ENCODE measurements at places on chromosomes 3 and 15.

- DNase-seq = no peak
Observed at GRCh38 chr3:44833394-44833793, 28.3 kb upstream of the TMEM42 start.

GRCh38 chr15:74631408-74631807 lies 15.8 kb downstream of the CLK3 start:
- no peak for DNase-seq

DNA sequence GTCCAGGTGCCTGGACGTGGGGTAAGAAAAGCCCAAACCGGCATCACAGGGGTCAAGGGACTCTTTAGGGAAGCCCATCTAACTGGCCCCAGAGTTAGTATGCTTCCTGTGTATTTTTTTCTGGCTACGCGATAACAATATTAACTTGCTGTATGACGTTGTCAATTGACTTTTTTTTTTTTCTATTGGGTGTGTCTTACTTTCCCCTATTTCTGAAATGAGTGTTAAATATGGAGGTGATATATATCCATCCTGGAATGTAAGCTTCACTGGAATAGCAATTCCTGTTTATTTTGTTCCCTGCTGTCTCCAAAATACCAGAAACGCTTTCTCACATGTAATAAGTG lies 598 bp upstream of the GMNC start:
- DNase-seq = no peak

DNA sequence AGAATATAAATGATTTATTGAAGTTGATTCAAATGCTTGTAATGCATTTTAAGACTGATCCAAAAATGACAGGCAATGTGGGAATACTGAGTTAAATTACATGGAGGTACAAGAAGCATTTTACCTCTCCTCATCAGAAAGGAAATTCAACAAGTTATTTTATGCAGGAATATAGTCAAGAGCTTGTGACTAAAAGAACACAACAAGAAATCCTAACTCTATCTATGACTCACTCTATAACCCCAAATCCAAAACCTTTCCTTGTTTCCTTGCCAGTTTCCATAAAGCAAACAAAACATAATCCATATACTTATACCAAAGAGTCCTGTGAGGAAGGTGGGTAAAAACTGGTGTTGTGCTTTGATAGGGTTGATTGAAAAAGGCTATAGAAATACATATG lies 30.8 kb downstream of the SIN3A start:
- no peak for DNase-seq

GRCh38 chr3:149560001-149560400 lies 85.5 kb downstream of the TM4SF4 start:
- DNase-seq = no peak

DNA sequence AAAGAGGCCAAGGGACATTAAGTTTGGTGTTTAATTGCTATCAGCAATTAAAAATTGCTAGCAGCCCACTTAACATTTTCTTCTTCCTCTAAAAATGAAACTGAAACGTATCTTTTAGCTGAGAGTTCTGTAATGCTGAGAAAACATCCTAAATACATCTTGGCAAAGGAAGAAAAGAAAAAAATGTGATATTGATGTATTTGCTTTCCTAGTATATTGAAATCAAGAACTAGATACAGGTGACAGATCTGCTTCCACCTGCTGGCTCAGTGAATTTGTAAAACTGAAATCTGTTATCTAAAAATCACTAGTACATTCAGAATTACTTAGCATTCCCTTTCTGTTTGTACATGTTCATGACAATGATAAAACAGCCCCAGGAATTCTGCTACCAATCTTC lies 283.2 kb downstream of the ZBTB20 start:
- DNase-seq = no peak

DNA sequence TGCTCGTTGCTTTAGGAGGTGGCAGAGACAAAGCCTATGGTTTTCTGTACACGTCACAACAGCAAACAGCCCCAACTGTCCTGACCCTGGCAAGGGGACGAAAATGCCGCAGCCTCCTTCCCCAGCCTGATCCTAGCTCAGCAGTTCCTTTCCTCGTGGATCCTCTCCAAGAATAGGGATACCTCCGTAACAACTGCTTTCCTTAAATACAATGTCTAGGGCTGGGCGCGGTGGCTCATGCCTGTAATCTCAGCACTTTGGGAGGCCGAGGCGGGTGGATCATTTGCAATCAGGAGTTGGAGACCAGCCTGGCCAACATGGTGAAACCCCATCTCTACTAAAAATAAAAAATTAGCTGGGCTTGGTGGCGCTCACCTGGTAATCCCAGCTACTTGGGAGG lies 17.0 kb downstream of the MAP6D1 start:
- DNase-seq = no peak
